ENCODE measurements at places on chromosomes 6 and 20.

GRCh38 chr6:105880030-105880492 is 206.1 kb upstream of the PRDM1 start:
- DNase-seq, result no peak

- DNase-seq, result no peak
These were observed 114.2 kb downstream of the QRSL1 start for GRCh38 chr6:106743612-106744011.

- DNase-seq, result no peak
These were observed 14.1 kb downstream of the DYNLRB1 start for GRCh38 chr20:34530342-34530741.

GRCh38 chr6:11006061-11006460 is 38.0 kb downstream of the ELOVL2 start:
- no peak for DNase-seq

GRCh38 chr6:43123461-43124314 is 47.4 kb upstream of the SRF start:
- no peak for DNase-seq

GRCh38 chr6:31617010-31617409 is 2.0 kb downstream of the AIF1 start:
- no peak for DNase-seq

DNA sequence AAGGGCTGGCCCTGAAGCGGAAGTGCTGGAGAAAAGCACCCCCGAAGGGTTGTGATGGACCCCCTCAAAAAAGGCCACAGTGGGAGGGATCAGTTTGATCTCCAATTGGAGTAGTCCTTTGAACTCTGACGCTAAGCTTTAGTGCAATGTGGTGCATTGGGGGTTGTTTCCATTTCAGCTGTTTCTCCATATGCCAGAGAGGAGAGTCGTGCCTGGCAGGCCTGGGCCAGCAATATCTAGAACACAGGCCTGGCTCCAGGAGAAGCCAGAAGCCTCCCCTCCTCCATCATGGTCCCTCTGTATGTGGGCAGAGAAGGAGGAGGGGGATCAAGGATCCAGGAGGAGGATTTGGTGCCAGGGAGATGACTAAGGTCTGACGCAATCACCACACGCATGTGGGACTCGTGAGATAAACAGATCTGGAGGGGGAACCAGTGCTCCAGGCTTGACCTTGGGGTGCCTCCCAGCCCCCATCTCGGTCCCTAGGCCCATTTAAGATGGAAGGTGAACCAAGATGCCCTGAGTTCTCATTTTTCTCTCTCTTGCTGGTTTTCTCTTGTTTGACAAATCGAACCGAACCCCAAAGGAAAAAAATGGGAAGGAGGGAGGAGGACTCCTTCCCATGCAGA is 517.4 kb upstream of the JARID2 start:
- DNase-seq, result peak; percentile 93

DNA sequence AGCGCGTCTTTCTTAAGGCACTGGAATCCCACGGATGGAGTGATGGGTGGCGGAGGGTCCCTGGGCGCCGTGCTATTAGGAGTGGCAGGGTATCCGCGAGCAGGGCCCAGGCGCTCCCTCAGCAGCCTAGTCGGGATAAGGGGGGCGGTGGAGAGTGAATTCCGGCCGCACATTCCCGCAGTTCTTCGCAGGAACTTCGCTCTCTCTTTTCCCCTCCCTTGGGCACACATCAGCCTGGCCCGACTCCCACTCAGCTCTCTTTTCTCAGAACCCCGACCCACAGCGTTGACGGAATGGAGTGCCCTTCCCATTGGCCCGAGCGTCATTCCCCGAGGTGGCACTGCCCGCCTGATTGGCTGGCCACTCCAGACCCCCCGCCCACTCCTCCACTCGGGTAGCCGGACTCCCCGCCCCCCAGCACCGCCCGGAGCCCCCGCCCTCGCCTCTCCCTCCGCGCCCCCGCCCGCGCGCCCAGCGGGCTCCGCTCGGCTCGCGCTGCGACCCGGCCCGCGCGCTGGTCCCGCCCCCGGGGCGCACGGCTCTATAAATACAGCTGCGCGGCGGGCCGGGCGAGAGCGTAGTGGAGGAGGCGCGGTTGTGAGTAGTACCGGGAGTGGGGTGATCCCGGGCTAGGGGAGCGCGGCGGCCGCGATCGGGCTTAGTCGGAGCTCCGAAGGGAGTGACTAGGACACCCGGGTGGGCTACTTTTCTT is at the start of gene ID4:
TSS of gene ID4 (plus strand) at position 572 of the 712 bp plus-strand sequence. CDS start 385 bp downstream, outside the sequence.
- peak; percentile 94 for DNase-seq

GRCh38 chr6:122143813-122144601 is 255.4 kb upstream of the HSF2 start:
- DNase-seq, result no peak

GRCh38 chr20:14800707-14801425 is 463.5 kb upstream of the FLRT3 start:
- no peak for DNase-seq

DNA sequence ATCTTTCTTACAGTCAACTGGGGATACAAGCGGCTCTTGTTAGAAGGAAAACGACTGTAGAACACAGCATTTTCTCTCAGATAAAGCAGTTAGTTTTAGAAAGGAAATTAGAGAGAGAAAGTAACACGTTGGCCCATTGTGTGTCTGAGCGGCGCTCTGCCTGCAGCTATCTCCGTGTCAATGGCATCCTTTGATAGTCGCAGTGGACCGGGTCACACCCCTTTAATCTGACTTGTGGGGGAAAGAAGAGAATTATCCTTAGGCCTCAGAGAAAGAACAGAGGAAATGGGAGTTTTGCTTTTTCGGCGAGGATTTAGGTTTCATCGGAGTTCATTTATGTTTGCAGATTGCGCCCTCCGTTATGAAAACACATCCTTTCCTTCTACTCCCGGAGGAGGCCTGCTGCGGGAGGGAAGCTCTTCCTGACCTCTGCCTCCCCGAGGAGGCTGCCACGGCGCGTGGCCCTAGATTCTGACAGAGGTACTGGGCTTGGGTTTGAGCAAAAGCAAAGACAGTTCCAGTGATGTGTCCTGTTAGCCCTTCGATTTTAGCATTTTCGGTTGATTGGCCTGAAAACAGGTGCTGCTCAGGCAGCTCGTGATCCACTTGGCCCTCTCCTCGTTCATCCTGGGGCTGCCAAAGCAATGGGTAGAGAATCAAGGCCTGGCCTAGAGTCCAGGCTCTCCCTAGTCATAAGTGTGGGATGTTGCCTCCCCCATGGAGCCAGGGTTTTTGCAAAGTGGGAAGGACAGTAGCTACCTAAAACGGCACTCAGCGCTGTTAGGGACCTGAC is 74.9 kb downstream of the ZDHHC14 start:
- no peak for DNase-seq

GRCh38 chr20:47557218-47557617 is 55.5 kb downstream of the NCOA3 start:
- DNase-seq, result no peak

- no peak for DNase-seq
These were observed 99.3 kb upstream of the PROKR2 start for GRCh38 chr20:5416086-5416485.

DNA sequence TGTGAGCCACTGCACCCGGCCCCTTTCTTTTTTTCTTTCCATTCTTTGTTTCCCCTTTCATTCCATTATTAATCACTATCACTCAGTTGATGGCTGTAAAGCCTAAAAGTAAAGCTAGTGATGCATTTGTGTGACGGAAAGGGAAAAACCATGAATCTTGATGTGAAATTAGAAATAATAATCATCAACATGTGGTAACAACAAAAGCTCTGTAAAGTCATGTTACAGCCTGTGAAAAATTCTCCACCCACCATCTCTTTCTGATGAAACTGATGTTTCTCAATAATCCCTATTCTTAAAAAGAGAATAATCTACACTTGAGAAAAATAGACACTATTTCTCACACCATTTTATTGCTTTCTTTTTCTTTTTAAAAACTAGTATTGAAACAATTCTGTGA is 80.0 kb downstream of the CRYBG1 start:
- DNase-seq, result no peak

DNA sequence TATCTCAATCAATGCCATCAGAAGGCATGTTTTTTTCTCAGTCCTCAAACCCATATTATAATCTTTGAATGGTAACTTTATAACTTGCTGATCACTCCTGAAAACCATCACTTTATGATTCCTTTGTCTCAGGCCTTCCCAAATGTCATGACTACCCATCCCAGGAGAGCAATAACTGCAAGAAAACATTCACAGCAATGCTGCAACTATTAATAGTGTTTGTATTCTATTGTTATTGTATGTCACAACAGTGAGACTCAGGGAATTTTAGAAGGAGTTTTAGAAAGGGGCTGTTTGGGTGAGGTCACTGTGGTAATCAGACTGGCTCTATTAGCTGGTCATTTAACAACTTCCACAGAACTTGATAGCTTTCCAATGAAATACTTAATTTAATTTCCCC is 301.4 kb upstream of the TBX18 start:
- no peak for DNase-seq

GRCh38 chr20:18857640-18858039 is 44.1 kb downstream of the SCP2D1 start:
- peak; percentile 3 for DNase-seq

GRCh38 chr6:149095842-149096241 is 221.7 kb upstream of the TAB2 start:
- DNase-seq, result no peak

GRCh38 chr6:130229645-130230044 is 6.9 kb upstream of the SAMD3 start:
- no peak for DNase-seq

GRCh38 chr6:56766806-56767178 is 124.1 kb upstream of the DST start:
- peak; percentile 62 for DNase-seq

DNA sequence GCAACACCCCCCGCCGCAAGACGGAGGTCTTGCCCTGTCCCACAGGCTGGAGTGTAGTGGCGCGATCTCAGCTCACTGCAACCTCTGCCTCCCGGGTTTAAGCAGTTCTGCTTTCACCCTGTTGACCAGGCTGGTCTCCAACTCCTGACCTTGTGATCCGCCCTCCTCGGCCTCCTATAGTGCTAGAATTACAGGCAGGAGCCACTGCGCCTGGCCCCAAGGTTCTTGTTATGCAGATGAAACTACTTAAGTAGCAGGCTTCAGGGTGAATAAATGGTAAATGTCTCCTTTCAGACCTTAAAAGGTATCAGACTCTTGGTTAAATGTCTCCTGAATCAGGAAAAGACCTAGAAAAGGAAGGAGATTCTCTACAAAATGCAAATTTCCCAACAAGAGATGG is 95.4 kb upstream of the TMEM181 start:
- DNase-seq, result no peak

GRCh38 chr6:136486357-136486756 is 63.9 kb downstream of the MAP7 start:
- no peak for DNase-seq

- no peak for DNase-seq
These were observed 78.9 kb downstream of the GINS1 start for GRCh38 chr20:25486377-25486776.

- no peak for DNase-seq
These were observed 20.6 kb upstream of the TASP1 start for GRCh38 chr20:13659288-13659687.

DNA sequence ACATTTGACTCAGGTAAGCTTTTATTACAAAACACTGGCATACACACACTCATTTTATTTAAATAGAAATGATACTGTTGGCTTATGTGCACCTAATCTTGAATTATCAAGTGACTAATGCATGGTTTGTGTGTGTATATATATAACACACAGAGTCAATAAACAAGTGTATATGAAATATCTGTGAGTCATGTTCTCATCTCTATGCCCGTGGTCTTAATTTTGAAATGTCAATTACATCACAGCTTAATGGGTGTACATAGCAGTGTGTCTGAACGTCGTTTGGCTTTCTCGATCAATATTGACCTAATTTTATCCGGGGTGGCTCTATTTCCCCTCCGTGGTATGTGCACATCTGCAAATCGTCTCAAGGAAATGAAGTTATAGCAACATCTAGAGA is 104.0 kb upstream of the ZFP64 start:
- no peak for DNase-seq

DNA sequence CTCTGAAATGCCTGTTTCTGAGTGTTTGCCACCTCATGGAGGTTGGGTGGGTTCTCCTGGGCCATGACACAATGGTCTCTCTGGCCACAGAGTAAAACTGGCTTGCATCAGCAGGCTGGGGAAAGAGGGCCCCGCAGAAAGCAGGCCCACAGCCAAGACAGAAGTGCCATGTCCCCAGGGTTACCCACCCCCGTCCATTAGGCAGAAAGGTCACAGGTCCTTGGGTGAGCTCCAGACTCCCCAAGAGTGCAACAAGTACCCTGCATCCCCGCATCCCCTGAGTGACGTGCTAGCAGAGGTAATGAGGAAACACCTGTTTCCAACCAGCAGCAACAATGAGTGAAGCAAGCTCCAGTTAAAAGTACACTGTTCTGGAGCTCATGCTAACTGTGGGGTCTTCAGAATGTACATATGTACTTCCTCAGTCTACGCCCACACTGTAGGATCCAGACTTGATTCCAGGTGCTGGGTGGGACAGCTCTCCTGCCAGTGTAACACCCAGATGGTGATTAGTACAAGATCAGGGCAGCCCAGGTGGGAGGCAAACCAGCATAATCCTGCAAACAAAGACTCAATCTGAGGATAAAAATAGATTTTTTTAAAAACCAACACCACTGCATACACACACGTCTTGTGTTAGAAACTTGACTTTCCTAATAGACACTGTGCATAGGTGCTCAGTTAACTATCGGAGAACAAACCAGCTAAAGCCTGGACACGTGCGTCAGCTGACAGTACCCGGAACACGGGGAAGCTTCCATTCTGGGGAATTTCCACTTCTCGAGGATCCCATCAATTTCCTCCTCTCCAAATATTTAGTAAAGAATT is 31.5 kb downstream of the RRBP1 start:
- no peak for DNase-seq

DNA sequence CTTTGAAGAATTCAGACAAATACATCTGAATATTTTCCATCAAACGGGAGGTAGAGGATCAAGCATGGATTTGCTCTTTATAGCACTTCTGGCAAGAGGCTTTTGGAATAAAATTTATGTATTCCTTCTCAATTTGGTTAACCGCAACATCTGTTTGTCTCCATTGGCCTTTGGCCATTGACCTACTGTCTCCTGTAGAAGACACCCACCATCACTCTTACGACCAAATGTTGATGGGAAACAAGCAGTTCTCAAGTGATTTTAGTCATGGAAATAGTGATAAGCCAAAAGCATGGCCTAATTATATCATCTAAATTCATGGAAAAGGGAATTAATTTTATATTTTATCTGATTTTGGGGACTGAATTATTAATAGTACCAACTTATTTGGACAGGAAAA is 591.9 kb downstream of the CD109 start:
- DNase-seq, result no peak

DNA sequence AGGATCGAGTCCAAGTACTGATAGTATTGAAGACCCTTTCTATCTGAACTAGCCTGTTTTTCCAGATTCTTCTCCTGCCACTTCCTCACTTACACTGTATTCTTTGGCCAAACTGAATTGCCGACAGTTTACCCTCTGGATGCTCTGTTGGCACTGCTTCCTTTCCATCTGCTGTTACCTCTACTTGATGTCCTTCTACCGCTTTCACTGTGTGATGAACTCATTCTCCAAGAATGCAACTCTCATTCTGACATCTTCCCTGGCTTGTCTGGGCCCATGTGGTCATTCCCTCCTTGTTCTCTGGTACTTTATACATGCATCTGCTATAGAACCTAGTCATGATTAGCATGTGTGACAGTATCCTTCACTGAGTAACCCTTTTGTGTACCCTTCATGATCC is 16.3 kb downstream of the RPRD1B start:
- DNase-seq, result peak; percentile 77

Data from amniotic epithelial cell (primary cell).